ENCODE measurements at places on chromosomes 3 and 15. TPM values are rescaled to one million over a fixed set of nuclear protein-coding genes. Genes with fewer than 3 reads are reported as not detected.

COLQ gene
- 1.5 TPM for total RNA-seq

DNA sequence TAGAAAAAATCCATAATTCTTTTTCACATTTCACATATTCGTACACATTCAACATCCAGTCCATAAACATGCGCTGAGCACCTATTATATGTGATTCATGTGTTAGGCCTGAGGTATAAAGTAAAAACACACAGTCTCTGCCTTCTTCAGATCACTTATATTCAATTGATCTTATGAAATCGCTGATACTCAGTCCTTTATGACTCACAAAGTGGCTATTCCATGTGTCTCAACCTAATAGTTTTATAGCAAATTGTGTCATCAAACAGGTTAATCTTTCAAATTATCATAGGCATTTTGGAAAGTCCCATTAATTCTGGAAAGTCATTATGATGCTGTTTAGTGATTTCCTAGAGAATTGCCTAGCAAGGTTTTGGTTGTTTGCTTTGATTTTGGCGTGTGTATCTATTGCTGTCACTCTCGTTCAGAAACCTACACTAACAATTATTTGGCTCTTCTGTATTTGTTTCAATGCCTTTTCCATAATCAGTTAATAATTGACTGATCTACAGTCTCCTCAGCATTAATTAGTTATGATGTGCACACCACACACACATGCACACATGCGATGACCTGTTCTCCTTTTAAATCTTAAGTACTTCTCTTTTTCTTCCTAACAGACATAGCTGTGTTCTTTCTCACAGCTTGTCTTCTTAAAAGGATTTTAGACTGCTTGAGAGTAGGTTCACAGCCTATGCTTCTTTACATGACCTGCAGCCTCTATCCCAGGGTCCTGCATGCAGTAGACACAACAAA lies 353.1 kb downstream of the MECOM start:
- no peak for DNase-seq

- no peak for DNase-seq
Measured at GRCh38 chr3:120801484-120801883, 58.9 kb downstream of the GTF2E1 start.

- DNase-seq, result no peak
Measured at GRCh38 chr15:60124460-60125070, 120.5 kb downstream of the FOXB1 start.

DNA sequence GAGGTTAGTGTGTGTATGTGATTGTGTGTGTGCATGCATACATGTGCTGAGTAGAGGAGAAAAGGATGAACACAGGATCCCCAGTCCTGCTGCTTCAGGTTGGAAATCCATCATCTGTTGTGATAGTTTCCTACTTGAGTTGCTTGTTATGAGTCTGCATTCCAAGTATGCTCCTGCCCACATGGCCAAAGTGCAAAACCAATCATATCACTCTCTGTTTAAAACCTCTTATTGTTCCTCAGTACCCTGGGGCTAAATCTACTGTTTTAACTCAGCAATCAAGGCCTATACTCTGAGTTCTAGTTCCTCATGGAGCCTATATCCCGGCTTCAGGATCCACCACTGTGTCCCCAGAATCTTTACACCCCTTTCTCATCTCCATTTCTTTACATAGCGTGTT lies 139.9 kb upstream of the TLE3 start:
- DNase-seq, result no peak

GRCh38 chr3:13590841-13591520 lies 42.1 kb downstream of the FBLN2 start:
- DNase-seq, result peak; percentile 66

GRCh38 chr3:196740481-196741248 lies 1.0 kb downstream of the PAK2 start:
- no peak for DNase-seq

DNA sequence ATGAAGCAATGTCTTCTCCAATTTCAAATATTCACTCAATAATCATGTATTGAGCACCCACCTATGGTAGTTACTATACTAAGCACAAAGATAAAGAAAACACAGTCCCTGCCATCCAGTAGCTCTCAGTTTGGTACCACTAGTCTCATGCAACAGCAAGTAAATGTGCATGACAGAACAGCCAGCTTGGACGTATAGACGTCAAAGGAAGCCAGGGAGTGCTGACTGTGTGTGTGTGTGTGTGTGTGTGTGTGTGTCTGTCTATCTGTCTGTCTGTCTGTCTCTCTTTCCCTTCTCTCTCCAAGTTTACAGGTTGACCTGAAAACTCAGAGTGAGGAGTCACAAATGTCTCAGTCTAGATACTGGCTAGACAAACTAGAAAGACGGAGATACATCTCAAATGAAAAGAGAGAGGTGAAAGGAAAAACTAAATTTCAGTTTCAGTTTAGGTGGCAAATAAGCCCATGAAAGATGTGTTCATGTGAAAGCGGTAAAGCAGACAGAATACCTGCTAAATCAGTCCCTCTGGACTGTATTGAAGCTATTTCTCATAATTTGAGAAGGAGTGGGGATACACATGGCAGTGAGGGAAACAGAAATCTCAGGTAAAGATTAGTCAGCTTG lies 141.1 kb upstream of the PTPRG start:
- DNase-seq, result no peak

- no peak for DNase-seq
Measured at GRCh38 chr3:27533261-27533607, 49.0 kb upstream of the SLC4A7 start.

DNA sequence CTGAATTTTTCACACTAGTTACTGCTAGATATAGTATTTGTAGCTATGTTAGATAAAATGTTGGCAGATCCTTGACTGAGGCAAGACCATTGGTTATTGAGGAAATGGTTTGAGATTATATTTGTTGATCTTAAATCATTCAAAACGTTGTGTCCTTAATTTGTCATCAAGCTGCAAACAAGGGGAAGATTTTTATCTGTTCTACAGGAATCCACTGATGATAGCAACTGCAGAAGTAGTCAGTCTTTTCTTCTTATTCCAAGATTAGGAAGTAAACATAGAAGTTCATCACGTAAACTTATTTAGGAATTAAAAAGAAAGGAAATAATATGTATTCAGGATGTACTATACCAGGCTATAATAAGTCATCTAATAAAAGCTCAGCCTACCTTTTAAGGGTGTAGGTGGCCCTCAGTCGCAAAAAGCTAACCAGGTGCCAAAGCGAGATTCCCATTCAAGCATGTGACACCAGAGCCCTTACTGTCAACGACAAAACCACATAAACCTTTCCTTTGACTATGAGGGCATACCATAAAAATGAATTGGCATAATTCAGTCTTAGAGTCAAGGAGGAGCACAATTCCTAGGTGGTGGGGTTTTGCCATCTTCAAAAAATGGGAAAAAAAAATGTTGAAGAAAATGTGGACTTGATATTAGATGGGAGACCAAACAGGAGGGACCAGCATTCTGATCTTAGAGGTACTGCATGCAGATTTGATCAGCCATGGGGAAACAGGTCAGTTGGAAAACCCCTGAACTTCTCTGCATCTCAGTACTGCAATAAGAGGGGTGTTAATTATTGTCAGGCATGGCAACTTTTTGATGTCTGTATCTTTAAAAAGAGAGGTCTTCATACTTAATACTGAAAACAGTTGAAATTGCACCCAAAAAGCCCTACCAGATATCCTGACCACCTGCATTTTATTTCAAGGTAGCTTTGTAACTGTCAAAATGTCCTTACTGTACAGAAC lies 212.5 kb upstream of the UBE2E1 start:
- DNase-seq, result no peak

DNA sequence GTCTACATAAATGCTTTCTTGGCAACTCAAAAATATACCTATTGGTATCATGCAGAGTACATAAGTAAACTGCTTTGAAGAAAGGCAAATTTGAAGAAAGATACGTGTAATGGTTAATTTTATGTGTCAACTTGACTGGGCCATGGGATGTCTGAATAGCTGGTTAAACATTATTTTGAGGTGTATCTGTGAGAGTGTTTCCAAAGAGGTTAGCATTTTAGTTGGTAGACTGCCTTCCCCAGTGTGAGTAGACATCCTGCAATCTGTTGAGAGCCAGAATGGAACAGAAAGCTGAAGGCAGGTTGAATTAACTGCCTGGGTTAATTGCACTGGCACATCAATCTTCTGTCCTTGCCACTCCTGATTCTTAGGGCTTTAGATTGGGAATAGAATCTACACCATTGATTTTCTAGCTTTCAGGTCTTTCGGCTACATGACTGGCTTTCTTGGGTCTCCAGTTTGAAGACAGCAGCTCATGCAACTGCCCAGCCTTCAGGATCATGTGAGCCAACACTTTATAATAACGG lies 98.3 kb downstream of the CMSS1 start:
- no peak for DNase-seq

- no peak for DNase-seq
Measured at GRCh38 chr3:4721511-4721911, 228.4 kb downstream of the ITPR1 start.

GRCh38 chr3:11435440-11436165 lies 163.4 kb downstream of the ATG7 start:
- DNase-seq, result no peak

DNA sequence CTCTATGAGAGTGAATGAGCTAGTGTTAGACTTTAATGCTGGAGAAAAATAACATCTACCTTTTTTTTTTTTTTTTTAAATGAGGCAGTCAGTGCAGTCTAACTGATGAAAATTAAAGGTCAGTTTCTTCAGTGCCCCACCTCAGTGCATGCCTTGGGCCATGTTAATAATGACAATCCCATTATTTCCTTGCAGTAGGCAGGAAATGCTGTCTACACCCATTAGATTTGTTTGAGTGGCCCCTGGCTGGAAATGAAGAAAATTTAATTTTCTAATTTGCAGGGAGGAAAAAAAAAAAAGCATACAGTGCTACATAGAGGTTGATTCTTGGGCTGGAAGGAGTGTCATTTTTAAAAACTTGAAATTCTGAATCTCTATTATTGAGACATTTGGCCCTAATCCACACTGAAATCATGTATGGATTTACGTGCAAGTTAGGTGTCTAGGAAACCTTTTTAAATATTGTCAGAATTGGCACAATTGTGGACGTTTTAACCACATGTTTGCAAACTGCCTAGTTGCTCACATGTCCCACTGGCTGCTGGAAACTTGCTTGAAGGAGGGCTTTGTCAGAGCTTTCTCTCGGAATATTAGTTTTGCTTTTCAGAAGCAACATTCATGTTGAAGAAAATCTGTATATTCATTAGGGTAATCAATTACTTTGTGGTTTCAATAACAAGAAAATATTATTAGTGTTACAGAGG lies 18.4 kb downstream of the FNDC3B start:
- no peak for DNase-seq

DNA sequence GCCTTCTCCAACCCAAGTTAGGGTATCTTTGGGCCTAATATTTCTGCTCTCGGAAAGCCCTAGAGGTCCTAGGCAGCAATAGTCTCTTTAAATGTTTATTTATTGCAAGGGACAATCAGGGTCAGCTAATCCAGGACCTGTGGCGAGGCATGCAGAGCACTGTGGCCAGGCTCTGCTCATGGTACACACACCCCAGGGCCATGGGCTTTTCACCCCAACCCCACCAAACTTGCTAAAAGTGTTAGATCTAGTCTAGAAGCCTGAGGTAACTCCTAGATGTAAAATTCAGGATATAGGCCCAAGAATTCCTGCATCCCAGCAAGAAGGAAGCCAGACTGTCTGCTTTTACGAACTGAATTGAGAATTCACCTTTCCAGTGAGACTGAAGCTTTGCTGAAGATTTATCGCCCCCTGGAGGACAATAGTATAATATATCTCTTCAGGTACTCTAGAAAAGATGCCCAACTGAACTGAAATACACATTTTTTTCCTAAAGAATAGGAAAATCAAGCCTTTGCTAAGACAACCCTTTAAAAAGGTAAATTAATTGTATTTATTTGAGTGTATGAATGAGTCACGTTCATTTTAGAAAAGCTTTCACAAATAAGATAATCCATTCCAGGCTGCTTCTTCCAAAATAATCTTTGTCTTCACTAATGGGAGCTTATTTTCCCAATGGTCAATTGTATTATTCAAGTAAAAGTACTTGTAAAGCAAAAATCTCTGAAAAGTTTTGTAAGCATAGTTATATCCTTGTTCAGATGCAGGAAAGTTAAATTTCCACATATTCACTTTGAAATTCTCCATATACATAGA lies 89.8 kb downstream of the LRRC3B start:
- DNase-seq, result no peak

GRCh38 chr3:194870394-194871110 lies 184.9 kb downstream of the FAM43A start:
- no peak for DNase-seq

DNA sequence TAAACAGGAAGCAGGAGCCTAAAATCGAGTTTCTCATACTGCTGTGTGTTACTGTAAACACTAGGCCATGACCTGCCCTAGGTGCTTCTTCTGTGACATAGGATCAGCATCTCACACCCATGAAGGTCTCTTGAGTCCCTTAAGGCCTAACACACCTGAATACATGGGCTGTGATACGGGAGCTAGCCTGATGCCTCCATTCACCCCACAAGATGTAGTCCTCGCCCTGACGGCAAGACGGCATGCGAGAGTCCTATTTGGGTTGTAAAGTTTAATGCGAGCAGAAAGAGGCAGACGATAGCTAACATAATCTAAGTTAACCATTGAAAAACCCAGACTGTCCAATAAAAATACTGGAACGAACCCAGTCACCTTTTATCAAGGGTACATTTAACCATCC lies 241.1 kb upstream of the ICE2 start:
- DNase-seq, result no peak

GRCh38 chr3:55466526-55466925 lies 20.6 kb downstream of the WNT5A start:
- no peak for DNase-seq

- no peak for DNase-seq
Measured at GRCh38 chr3:196633555-196634151, 5.8 kb upstream of the NRROS start.

- DNase-seq, result peak; percentile 56
Measured at GRCh38 chr3:38985581-38985980, 66.2 kb downstream of the SCN11A start.

All from osteoblast (primary cell).